SW 1271 (cell line): ENCODE measurements at places on chromosomes 16 and 17.

DNA sequence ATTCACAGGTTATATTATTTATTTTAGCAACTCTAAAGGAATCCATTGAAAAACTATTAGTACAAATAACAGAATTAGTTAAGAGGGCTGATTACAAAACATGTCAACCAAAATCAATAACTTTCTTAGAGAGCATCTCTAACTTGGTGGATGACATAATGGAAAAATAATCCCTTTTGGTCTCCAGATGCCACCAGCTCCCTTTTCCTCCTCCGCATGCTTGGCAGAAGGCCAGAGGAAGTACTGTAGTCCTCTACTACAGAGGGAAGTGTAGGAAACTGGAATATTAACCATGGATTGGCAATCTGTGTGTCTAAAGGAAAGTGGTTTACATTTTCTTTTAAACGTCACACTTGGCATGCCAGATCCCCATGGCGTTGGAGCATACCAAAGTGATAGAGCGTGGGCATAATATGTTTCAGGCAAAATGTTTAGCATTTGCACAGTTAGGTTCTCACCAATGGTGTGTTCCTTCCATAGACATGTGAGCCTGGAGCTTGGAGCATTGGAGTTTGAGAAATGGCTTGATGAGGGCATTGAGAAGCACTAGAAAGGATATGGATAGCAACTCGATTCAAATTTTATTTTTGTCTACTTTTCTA is 106.3 kb downstream of the PRKCB start:
- DNase-seq: no peak

GRCh38 chr16:50592996-50593395 is 44.8 kb downstream of the NKD1 start:
- DNase-seq: no peak

- DNase-seq: no peak
Measured at GRCh38 chr17:20184181-20184580, 175.0 kb downstream of the SPECC1 start.

GRCh38 chr16:66919569-66920298 is 1.0 kb upstream of the CDH16 start:
- DNase-seq: no peak

DNA sequence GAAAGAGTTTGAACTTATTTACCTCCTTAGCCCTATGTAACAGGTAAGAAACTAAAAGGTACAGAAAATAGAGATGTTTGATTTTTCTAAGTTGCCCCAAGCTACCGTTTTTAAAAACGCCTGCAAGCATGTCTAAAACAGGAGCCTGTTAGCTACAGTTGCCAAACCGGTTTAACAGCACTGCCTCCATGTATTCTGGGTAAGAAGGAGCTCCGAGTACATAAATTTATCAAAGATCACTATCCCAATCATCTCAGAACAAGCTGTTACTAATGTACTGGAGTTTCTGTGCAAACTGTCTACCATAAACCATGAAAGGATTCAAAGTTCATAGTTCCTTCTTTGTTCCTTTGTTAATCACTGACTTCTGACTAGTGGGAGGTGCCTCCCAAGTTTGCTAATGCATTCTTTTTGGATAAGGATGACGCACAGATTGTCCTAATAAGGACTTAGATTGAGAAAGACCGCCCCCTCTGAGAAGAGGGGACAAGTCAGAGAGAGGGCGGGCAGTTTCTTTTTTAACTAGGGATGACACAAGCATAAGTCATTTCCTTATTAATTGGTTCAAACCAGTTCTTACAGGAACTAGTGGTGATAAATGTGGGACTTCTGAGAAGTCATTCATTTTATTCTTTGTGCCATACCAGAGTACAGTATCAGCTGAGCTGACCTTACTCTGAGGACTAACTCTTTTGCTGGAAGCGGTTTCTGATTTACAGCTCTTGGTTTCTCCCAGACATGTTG is 55.3 kb downstream of the TUBD1 start:
- peak; percentile 98 for DNase-seq

GRCh38 chr16:71895679-71896365 is 491 bp downstream of the IST1 start:
- no peak for DNase-seq

GRCh38 chr16:75758215-75758614 is 31.9 kb upstream of the CPHXL start:
- no peak for DNase-seq

GRCh38 chr16:30511509-30511908 is 14.9 kb downstream of the ZNF768 start:
- no peak for DNase-seq

- DNase-seq: no peak
Measured at GRCh38 chr17:59441464-59442096, 110.1 kb downstream of the YPEL2 start.

- DNase-seq: no peak
Measured at GRCh38 chr16:23131036-23131435, 18.2 kb downstream of the USP31 start.

GRCh38 chr17:58484600-58484999 is 3.6 kb downstream of the HSF5 start:
- no peak for DNase-seq

- no peak for DNase-seq
Measured at GRCh38 chr16:23855010-23855409, 19.2 kb downstream of the PRKCB start.

DNA sequence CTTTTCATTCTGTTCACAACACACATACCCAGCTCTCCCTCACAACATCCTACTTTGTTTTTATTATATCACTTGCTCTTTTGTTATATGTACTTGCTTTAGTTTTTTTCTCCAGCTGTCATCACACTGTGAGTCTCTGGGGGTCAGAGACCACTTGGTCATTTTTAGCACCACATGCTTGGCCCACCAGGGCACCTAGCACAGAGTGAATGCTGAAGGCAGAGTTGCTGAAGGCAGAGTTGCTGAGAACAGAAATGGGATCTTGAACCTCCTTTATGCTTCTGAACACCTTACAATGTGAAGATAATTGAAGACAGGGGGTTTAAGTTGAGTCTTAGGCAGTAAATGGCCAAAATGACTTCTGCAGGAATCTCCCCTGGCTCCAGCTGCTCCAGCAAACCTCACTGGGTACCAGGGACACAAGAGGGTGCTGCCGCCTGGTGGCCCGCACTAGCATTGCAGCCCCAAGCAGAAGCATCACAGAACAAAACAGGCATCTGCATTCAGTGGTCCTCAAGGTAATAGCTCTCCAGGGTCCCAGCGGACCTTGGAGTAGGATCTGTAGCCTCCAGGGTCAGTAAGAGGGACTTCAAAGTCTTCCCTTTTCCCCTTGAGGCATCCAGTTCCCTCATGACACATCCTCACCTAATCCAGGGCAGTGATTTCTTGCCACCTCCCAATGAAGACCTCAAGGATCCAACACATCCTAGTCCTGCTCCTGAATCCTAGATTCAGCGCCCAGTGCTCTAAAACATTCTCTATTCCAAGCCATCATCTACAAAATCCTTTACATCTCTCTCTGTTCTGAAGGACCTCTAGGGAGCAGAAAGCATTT is 1972.6 kb downstream of the TP53TG3F start:
- no peak for DNase-seq

- no peak for DNase-seq
Measured at GRCh38 chr17:82018989-82019689, 3.5 kb downstream of the CENPX start.

GRCh38 chr16:89166696-89167424 is 4.7 kb upstream of the CDH15 start:
- no peak for DNase-seq

GRCh38 chr16:81526935-81527334 is 82.3 kb downstream of the CMIP start:
- no peak for DNase-seq

DNA sequence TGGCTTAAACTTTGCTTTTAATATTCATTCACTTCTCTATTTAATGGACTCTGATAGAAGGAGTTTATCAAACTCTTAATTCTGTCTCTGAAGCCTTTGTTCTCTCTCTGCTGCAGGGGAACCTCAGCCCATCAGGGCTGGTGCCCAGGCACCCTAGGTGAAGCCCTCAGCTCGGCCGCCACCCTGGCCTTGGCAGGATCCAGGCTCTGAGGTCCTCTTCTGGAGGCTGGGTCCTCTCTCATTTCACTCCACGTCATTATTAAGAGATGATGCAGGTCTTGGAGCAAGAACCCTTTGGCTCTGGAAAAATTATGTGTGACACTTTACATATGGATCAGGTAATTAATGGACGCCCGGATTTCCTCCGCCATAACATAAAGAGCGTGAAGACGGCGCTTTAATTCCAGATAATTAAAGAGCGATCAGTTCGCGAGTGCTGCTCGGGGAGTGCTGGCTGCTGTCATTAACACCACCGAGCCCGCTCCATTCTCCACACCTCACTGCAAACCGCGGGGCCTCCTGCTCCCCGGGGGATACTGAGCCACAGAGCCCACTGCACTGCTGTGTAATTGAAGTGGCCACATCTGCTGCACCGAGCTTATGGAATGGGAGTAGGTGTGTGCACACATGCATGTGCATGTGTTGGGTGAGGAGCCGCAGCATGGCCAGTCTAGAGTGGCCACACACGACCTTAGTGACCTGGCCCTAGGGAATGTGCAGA is 259.4 kb upstream of the TNRC6C start:
- DNase-seq: no peak

DNA sequence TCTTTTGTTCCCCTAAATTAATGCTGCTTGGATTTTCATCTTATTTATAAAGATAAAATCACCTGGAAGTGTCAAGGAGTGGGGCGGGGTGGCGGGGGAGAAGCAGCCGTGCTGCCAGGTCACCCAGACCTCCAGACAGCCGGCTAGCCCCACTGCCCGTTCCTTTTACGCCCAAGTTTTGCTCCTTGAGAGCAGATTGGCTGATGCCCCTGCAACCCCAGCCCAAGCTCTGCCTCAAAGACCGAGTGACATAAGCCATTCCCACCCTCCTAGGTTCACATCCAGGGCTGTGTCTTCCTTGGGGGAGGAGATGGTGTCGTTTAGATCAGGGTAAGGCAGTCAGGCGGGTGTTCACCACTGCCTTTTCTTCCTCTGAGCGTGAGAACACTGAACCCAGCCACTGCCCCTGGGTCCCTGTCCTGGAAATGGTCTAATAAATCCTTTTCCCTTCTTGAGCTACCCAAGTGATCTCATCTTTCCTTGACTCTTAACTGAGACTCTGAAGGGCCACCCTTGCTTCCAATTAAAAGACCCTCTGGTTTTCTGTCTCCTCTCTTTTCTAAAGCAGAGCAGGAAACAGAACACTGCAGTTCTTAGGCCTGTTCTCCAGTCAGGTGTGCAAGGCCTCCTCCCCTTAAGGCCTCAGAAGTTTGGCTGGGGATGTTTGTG is 5.7 kb downstream of the PDF start:
- DNase-seq: no peak

DNA sequence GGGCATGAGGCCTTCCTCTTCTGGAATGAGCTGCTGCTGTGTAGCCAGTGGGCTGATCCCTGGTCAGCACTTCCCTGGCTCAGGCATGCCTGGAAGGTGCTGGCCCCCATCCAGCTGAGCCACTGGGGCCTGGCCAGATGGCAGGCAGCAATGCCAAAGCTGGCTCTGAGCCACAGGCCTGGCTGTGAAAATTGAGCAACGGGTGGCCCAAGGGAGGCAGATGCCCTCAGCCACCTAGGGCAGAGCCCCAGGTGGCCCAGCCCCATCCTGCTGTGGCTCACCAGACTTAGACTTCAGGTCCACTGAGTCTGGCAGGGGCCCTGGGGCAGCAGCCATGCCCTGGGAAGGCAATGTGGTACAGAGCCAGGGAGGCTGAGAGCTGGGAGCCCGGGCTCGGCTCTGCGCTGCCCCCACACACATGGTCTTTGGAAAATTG is 8.5 kb upstream of the CRHR1 start:
- no peak for DNase-seq

- DNase-seq: no peak
Measured at GRCh38 chr16:80437707-80438106, 103.1 kb upstream of the DYNLRB2 start.

- DNase-seq: no peak
Measured at GRCh38 chr17:2808367-2809335, 12.4 kb downstream of the RAP1GAP2 start.

- peak; percentile 33 for DNase-seq
Measured at GRCh38 chr17:19867079-19867328, 732 bp downstream of the ULK2 start.

GRCh38 chr17:58325289-58325726 is 3.3 kb downstream of the TSPOAP1 start:
- DNase-seq: no peak

- no peak for DNase-seq
Measured at GRCh38 chr16:48365025-48365600, 20.1 kb downstream of the SIAH1 start.

GRCh38 chr17:68512960-68513474 is 787 bp downstream of the PRKAR1A start:
- DNase-seq: peak; percentile 45

GRCh38 chr16:67432506-67432890 is 1.6 kb downstream of the HSD11B2 start:
- DNase-seq: no peak

DNA sequence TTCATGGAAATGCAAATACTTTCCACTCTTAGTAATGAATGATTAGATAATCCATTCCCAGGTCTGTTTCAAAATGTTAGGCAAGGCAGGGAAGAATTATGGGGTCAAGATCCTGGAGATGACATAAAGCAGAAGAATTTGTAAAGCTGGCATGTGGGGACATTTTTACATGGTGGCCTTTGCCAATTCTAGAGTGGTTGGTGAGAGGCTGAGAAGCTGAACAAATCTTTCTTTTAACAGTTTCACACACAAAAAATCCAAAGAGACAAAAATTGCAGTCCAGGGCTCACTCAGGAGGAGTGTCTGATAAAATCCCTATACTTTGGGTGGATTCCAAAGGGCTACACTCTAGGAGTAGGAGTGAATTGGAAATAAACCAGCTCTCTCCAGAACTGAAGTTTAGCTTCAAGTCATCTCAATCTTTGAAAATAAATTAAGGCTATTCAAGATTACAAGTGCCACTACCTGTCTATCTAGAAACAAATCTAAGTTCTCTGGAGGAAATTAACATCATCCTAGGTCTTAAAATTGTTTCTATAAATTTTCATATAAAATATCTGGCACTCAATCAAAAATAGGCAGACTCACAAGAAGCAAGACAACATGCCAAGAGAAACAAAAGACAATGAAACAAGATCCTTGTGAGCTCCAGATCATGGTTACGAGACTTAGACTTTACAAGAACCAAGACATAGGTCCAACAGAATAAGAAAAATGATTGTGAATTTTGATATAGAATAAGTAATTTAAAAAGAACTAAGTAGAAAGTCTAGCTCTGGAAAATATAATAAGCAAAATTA is 113.0 kb upstream of the AXIN2 start:
- DNase-seq: no peak

GRCh38 chr17:1617620-1618174 is 10.9 kb downstream of the SLC43A2 start:
- no peak for DNase-seq

DNA sequence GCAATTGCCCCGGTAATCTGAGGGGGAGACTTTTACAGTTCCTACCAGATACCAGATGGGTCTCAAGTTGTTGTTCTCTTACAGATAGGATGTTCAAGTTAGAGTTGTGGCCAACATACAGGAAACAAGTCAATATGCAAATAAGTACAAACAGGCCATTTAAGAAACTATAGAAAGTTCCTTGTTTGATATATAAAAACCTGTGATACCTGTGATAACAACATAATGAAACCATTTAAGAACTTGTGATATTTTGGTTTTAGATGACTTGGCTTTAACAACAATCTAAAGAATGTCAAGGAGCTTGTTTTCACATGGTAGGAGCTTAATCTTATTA is 16.8 kb downstream of the CDR2 start:
- no peak for DNase-seq

GRCh38 chr16:27417047-27417671 is 15.2 kb downstream of the IL21R start:
- no peak for DNase-seq
